Osteoblast (primary cell): ENCODE measurements at places on chromosomes 6 and 20. TPM values are rescaled to one million over a fixed set of nuclear protein-coding genes. Genes with fewer than 3 reads are reported as not detected.

DNA sequence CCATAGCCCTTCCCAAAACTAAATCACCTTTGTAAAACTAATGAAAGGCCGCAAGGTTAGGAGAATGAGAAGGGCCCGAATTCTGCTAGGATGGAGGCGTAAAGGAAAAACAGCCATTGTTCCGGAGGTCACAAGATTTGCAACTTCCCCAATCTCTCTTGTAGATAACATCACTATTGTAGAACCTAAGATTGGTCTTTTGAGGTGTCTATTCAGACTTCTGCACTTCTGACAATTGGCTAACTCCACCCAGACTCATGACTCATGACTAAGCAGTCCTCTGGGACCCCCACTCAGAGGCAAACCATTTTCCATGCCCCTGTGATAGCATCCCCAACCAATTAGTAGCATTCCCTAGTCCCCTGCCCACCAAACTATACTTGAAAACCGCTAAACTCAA lies 210.5 kb upstream of the SHLD1 start:
- DNase-seq, result peak; percentile 15

Gene INSM1
- total RNA-seq, result not detected in 2 replicates

Gene HAO1
- not detected in 2 replicates for total RNA-seq

GRCh38 chr6:127117979-127118297 lies 533 bp upstream of the RSPO3 start:
- DNase-seq, result peak; percentile 77

Gene F13A1
- under 0.01 TPM in 2 replicates for total RNA-seq

GRCh38 chr6:119197271-119197670 lies 118.8 kb upstream of the FAM184A start:
- DNase-seq, result no peak

- no peak for DNase-seq
These were observed 318.2 kb upstream of the POU3F2 start for GRCh38 chr6:98516206-98516605.

- peak; percentile 65 for DNase-seq
These were observed 98.1 kb downstream of the YTHDF1 start for GRCh38 chr20:63117661-63118302.

- DNase-seq, result no peak
These were observed 29.2 kb downstream of the CDH22 start for GRCh38 chr20:46279103-46279502.

- no peak for DNase-seq
These were observed 193.4 kb downstream of the CD83 start for GRCh38 chr6:14310960-14311359.

Gene DEFB132
- not detected in 2 replicates for total RNA-seq

GRCh38 chr6:111614833-111615582 lies 9.3 kb upstream of the TRAF3IP2 start:
- DNase-seq, result no peak

Gene CALHM5
- total RNA-seq, result 14.8 and 16.2 TPM in 2 replicates

DNA sequence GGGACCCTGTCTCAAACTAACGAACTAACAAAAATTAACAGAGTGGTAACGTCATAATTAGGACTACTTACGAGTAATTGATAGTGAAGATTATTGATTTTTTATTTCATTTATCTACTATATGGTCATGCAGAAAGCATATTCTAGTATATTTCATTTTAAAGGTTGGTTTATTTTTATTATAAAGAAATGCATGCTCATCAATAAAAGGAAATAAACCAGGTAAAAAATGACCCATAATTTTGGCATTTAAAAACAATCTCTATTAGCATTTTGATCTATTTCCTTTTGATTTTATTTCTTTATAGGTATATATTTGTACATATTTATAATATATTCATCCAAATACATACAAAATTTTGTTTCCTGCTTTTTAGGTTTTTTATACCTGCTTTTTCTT lies 401.4 kb upstream of the ID4 start:
- DNase-seq, result no peak

Gene CLDN20
- total RNA-seq, result not detected in 2 replicates

GRCh38 chr6:1063671-1064355 lies 248.1 kb upstream of the FOXQ1 start:
- DNase-seq, result no peak

Gene HNF4A
- total RNA-seq, result not detected in 2 replicates

Gene DLK2
- total RNA-seq, result 0.29 TPM in 1 of 2 replicates, not detected in the other

- peak; percentile 35 for DNase-seq
These were observed 159.8 kb upstream of the TSHZ2 start for GRCh38 chr20:52812231-52812847.

Gene BANF2
- total RNA-seq, result not detected in 2 replicates

Gene GRM1
- under 0.01 TPM in 2 replicates for total RNA-seq

Gene TCF15
- total RNA-seq, result not detected in 2 replicates

GRCh38 chr6:82878812-82879211 lies 186.8 kb downstream of the UBE3D start:
- DNase-seq, result no peak

DNA sequence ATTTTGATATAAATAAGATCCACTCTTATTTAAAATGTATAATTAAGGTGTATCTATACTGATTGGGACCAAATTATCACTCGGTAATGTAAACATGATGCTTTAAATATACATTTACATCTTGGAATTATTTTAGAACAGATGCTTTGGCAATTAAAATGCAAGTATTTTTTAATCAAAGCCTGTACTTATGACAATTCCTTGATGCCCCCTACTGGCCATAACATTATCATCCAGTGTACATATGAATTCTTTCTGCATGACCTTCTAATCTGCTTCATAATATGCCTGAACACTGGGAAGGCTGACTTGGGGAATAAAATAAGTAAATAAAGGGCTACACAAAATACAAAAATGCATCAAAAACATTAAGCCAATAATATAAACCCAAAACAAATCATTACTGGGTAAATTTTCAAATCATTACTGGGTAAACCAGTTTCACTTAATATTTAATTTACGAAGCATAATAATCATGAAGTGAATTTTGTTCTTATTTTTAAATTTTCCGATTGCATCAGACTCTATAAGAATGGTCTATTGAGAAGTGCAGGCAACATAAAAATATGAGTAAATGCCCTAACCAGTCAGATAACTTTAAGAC lies 65.1 kb downstream of the CGA start:
- DNase-seq, result no peak

DNA sequence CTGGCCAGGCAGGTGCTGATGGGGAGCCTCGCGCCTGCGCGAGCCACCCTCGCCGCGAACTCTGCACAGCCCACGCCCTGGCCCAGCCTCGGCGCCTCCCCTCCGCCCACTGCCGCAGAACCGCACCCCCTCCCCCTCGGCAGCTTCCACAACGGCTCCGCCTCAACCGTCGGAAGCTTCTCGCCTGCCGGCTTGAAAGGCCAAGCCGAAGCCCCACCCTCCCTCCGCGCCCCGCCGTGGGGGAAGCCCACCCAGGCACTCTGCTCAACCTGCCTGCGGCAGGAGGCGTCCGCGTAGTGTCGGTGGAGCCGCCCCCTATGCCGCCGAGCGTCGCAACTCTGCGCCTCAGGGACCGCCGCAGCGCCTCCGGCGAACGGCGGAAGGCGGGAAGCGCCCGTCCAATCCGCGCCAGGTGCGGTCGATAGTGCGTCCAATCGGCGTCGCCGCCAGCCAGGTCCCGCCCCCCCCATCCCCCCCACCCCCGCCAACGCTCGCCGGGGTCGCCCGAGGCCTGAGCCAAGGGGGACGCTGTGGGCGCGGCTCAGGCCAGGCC lies at the start of gene SYCP2:
Gene SYCP2 (minus strand): TSS at position 342 of the 553 bp plus-strand sequence. CDS start 11,224 bp downstream, outside the sequence.
- peak; percentile 97 for DNase-seq

DNA sequence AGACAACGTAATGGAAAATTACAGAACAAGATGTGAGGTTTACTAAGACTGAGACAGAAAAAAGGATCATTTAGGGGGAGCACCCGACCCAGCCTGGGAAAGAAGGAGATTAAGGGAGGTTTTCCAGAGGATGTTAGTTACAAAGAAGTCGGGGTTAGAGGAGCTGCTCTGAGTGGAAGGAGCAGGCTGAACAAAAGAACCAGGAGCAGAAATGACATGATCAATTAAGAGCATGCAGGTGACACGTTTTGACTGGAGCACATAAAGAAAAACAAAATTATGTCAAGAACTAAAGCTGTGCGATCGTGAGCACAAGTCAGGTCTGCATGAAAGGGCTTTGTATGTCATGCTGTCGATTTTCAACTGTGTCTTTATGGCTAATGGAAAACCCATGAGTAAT lies 417.3 kb upstream of the MARCKS start:
- DNase-seq, result no peak

Gene BMP7
- total RNA-seq, result not detected in 2 replicates

Gene IRF4
- under 0.01 TPM in 2 replicates for total RNA-seq

Gene TNNC2
- 0.29 and 0.36 TPM in 2 replicates for total RNA-seq

Gene CDKAL1
- 17.4 and 18.5 TPM in 2 replicates for total RNA-seq
